ENCODE measurements at places on chromosomes 2 and 18.

- DNase-seq: no peak
Observed at GRCh38 chr2:23839919-23840578, 86.9 kb downstream of the ATAD2B start.

DNA sequence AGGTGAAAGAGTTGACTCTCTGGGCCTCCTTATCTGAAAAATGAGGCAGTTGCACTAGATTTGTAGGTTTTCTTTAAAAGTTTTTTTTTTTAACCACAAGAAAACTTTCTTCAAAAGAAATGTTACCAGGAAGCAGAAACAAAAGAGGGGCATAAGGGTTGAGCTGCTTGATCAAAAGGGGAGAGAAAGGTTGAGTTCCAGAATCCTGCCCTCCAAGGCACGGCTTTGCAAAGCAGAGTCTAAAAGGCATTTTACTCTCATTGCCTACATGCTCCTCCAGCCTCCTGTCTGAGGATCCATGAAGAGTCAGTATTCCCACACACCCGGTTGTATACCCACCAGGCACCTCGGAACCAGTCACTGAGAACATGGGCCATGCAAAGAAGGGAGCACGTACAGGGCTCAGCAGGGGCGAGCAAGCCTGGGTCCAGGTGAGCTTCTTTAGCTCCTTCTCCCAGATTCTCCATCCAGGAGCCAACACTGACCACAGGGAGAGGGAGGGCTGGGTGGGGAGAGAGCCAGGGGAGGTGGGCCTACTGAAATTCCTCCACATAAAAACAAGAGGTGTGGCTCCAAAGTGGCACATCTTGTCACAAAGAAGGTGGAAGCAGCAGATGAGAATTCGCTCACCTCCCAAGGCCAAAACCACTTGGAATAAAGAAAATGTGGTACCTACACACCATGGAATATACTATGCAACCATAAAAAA lies 116.0 kb upstream of the EPC2 start:
- no peak for DNase-seq

GRCh38 chr18:55097456-55098170 lies 138.4 kb upstream of the CCDC68 start:
- DNase-seq: no peak

GRCh38 chr2:111178730-111179405 lies 58.2 kb downstream of the BCL2L11 start:
- DNase-seq: no peak

DNA sequence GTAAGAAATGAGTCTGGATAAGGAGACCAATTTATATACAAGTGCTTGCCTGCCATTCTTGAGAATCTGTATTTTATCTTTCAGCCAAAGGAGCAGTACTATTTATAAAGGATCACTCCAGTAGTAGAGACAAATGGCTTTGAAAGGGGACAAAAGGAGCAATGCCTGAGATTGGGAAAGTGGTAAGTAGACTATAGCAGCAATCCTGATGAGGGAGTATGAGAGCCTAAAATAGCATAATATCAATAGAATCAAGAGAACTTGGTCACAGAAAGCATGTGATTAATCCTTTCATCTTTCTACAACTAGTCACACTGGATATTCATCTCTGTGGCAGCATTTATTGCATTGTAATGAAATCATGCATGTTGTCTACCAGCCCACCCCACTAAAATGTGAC lies 20.2 kb downstream of the NRXN1 start:
- no peak for DNase-seq

DNA sequence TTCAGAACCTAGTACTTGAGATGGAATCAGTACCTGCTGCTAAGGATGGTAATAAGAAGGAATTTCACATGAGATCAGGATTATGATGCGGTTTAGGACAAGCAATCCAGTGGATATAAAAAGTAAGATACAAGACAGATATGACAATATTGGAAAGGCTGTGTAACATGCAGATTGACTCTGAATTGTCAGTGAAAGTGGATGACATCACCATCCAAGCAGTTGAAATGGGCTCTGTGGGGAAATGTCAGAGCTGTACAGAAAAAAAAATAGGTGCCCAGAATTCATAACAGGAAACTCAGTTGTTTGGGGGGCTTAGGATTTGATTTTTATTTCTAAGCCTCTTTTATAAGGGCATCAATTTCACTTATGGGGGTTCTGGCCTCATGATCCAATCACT lies 438.3 kb downstream of the SPAG16 start:
- DNase-seq: no peak

DNA sequence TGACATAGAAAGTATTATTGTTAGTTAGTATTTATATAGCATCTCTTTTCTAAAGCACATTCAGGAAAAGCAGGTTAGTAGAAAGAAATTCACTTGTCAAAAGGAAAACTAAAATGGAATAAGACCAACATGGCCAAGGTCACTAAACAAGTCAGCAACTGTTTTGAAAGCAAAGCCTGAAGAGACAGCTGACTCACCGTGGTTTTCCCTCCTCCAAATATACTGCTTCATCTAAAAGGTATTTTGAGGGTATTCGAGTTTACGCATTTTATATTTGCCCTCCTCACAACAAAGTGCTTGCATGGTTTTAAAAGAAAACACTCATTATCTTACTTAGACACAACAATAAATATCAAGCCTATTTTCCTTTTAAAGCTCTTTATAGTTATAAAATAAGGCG lies 24.0 kb downstream of the ZNF385B start:
- no peak for DNase-seq

GRCh38 chr2:64342195-64343099 lies 111.5 kb upstream of the LGALSL start:
- DNase-seq: no peak

Measured in stimulated activated CD4-positive, alpha-beta T cell treated with anti-CD3 and anti-CD28 coated beads, Interleukin-4, amount 100 ng/mL, for 24 hours (primary cell).